Psoas muscle (tissue), 8 donors: ENCODE measurements at places on chromosomes 3 and 15. TPM values are rescaled to one million over a fixed set of nuclear protein-coding genes. Genes with fewer than 3 reads are reported as not detected.

RBMS3 gene
- total RNA-seq = 23.5 TPM

GPR176 gene
- total RNA-seq = 1.3 TPM

ACKR4 gene
- total RNA-seq = 0.12 TPM

ONECUT1 gene
- total RNA-seq = not detected

ZNF80 gene
- not detected for total RNA-seq
